ENCODE measurements at places on chromosomes 2 and 18.

DNA sequence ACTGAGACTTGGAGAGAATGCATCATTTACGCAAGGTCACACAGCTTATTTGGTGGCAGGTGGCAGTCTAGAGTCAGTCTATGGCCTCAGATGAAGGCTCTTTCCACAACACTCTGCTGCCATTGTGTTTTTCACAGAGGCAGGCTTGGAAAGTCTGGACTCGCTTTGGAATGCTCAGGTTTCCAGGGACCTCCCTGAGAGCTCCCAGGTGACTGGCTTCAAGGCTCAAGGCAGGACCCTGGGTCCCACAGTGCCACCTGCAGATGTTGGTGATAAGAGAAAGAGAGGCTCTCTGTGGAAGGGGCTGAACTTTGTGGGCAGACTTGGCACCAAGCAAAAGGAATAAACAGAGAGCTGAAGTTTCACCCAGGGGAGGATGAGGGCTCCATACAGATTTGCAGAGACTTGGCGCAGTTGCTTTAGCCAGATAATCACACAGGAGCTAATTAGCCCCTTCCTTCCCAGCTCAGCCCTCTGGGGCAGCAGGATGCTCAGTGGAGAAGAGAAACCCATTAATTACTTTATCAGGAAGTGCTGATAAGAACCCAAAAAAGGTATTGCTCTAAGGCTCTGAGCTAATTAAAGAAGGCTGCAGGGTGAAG, 103.5 kb downstream of the LBH start:
- DNase-seq: no peak

DNA sequence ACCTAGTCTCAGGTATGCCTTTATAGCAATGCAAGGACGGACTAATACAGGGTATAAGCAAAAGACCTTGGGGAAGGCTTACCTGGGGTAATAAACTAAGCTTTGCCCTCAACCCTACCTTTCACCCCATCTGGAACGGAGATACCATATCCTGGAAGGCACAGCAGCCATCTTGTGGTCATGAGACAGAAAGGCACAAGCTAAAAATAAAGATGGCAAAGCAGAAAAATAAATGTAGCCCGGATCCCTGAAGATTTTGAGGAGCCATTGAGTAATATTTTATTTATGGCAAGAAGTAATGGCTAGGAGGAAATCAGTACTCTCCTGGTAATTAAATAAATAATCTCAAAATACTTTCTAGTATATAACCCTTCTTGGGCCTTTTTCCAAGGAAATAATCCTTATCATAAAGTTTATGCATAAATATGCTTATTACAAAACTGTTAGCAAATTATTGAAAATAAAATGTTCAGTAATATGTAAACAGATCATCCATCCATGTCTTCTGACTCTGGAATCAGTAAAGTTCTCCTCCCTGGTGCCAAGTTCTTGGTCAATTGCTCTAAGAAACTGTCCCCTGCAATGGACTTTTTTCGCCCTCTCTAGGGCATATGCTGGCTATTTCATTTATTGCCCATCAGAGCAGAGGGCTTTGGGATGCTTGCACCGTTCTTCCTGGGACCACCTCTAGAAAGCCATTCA, 198.7 kb downstream of the SPP2 start:
- no peak for DNase-seq

- no peak for DNase-seq
These were observed 125.5 kb downstream of the MC4R start for GRCh38 chr18:60247103-60247502.

DNA sequence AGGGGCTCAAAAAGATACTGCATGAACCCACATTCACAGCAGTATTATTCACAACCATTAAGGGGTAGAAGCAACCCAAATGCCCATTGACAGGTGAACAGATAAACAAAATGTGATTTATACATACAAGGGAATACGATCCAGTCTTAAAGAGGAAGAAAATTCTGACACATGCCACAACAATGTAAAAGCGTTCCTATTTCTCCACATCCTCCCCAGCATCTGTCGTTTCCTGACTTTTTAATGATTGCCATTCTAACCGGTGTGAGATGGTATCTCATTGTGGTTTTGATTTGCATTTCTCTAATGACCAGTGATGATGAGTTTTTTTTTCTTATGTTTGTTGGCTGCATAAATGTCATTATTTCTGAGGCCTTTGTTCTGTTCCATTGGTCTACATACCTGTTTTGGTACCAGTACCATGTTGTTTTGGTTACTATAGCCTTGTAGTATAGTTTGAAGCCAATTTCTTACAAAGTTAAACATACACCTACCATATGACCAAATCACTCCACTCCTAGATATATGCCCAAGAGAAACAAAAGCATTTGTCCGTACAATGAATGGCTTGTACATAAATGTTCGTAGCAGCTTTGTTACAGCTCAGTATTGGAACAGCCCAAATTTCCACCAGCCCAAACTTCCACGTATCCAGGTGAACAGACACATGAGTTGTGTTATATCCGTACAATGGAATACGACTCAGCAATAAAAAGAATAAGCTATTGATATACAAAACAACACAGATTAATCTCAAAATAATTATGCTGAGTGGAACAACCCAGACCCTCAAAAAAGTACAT, 85.1 kb downstream of the TMEM131 start:
- DNase-seq: no peak

- DNase-seq: no peak
These were observed 36.6 kb downstream of the RPL31 start for GRCh38 chr2:101038455-101039255.

- DNase-seq: no peak
These were observed 75.4 kb downstream of the CSRNP3 start for GRCh38 chr2:165544897-165545296.

DNA sequence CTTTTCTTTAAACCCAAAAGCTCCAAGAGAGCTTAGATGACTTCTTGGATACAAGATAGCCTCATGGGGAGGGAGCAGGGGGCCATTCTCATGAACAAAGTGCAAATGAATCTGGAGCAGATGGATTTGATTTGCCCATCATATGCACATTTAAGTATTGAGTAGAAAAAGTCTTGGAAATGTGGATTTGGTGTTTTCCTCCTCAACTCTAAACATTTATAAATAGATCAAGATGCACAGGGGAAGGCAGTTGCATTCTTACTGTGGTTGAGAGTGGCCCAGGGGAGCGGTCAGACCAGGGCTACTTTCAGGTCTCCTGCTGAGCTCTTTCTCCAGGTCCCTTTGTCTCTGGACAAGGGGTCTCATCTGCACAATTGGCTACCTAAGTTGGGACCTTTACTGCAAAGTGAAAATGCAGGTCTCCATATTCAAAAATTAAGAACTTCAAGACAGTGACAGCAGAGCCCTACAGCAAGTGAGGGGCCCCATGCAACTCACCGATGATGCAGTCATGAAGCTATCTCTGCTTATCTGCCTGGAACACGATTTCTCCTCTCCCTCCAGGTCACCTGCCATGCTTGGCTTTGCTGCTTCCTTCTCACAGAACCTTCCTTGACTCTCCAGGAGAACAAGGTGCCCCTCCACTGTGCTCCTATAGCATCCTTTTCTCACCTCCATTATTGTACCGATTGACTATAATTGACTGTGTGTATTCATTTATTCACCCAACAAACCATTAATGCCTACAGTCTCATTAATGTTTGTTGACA, 145.4 kb downstream of the LPIN1 start:
- no peak for DNase-seq

DNA sequence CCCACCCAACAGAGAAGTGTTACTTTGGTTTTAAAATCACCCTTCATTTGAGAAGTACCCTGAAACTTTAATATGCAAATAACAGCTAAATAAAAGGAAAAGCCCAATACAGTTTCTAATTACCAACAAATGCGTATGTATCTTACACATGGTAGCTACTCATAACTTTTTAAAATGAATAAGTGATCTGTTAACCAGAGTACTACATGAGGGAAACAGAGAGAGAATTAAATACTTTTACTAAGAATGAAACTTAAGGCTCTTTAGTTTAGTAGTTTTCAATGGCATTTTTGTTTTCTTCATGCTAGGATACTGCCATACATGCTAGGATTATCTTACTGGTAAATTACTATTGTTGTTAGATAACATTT, 39.1 kb upstream of the NABP1 start:
- DNase-seq: no peak

DNA sequence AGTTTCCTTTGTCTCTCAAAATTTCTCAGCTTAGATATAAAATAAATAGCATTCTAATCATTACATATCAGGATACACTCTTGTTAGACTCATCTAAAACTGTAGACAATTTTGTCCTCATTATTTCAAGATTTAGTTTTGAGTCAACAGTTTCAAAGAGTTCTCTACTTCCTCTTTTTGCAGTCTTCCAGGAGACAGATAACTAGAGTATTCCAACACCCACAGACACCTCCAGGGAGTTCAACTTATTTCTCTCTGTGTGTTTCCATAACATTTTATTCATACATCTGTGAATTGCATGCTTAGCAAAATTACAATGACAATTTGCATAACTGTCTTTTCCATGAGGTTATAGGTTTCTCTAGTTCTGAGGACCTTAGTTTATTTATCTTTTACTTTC, 166.6 kb upstream of the HNMT start:
- DNase-seq: no peak

GRCh38 chr2:48914477-48915089, 159.1 kb upstream of the LHCGR start:
- no peak for DNase-seq

- DNase-seq: no peak
These were observed 87.0 kb downstream of the GBX2 start for GRCh38 chr2:236081171-236081570.

DNA sequence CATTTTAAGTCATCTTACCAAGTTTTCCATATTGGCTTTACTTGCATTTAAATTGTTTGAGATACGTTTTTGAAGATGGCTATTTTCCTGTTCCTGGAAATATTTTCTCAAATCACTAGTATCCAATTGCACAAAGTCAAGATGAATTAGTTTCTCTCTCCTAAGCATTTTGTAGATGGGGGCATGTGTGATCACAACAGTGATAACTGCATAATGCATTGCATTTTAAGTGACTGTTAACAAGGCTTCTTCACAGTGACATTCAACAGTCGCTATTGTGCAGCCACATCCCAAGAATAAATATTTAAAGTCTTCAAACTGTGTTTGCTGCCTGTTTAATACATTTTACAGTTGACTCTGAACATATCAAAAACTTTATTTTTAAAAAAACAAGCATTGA, 694.2 kb upstream of the CDH7 start:
- DNase-seq: no peak

DNA sequence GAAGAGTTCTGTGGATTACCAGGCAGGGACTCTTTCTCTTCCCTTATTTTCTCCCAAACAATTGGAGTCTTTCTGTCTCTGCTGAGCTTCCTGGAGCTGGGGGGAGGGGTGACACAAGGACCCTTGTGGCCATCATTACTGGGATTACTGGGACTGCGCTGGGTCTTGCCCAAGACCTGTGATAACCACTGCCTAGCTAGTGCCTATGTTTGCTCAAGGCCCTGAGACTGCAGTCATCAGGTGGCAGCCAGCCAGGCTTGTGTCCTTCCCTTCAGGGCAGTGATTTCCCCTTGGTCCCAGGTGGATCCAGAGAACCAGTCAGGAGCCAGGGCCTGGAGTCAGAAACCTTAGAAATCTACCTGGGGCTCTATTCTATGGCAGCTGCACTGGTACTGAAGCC, 355.6 kb downstream of the PARD3B start:
- DNase-seq: no peak

DNA sequence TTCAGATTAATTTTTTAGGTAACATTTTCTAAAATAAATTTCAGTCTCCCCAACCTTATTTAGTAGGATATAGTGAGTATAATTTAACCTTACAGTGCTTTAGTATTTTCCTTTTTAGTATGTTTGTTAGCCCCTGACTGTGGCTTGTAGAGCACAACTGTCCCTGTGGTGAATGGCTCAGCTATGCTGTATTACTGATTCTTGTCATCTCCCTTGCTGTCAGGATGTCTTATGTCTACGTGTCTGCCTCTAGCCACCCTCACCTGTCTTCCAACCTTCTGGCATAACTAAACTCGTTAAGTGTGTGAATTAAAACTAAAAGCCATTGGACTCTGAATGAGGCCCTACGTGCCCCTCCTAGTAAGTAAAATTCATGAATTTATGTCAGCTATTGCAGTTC, 18.4 kb downstream of the MRPS9 start:
- no peak for DNase-seq

GRCh38 chr2:64348386-64349130, 105.4 kb upstream of the LGALSL start:
- no peak for DNase-seq

GRCh38 chr2:152049541-152049940, 49.3 kb downstream of the CACNB4 start:
- DNase-seq: no peak

GRCh38 chr18:32552421-32553030, 81.8 kb upstream of the GAREM1 start:
- DNase-seq: peak; percentile 47

GRCh38 chr18:45071956-45072355, 391.3 kb downstream of the SETBP1 start:
- DNase-seq: no peak

- DNase-seq: no peak
These were observed 25.4 kb downstream of the CENPA start for GRCh38 chr2:26811261-26811660.

DNA sequence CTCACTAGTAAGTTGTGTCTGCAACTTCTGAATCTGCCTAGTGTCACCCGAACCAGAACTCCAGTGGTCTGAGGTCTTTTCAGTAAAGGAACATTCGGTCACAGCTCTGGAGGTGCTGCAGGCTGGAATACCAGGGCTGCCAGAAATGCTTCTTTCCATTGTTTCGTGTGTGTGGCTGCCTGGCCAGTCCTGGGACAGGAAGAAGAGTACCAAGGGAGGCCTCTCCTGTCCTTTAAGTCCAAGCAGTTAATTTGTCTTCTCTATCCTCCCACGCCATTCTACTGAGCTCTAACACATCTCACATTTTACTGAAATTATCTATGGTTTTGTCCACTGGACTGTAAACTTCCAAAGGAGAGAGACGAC, 196.0 kb downstream of the LNPK start:
- no peak for DNase-seq

DNA sequence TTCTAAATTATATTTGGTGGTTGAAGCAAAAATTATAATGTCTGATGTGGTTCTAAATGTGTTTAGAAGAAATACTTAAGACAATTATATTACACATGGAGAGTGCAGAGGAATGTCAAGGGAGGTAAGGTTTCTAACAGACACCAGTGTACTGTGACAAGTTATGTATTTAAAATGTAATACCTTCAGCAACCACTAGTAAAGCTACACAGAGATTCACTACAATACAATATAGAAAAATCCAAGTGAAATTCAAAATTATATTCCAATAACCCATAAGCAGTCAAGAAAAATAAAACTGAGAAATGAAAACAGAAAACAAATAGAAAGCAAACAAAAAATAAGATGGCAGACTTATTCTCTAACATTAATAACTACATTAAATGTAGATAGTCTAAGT, 249.5 kb upstream of the KLHL14 start:
- DNase-seq: no peak

- no peak for DNase-seq
These were observed 40.6 kb upstream of the EDAR start for GRCh38 chr2:109029490-109030201.

Measured in NCI-H1694 (cell line).